A172 (cell line): ENCODE measurements at places on chromosomes 4 and X. TPM values are rescaled to one million over a fixed set of nuclear protein-coding genes. Genes with fewer than 3 reads are reported as not detected.

The ADGRG4 gene
- not detected in 2 replicates for total RNA-seq

The STAG2 gene
- total RNA-seq = 40.9 and 42.8 TPM in 2 replicates

The ASB5 gene
- total RNA-seq = 0.12 and 0.19 TPM in 2 replicates

The IL1RAPL1 gene
- 14.9 and 15.5 TPM in 2 replicates for total RNA-seq

The TCEAL7 gene
- 16.6 and 29.0 TPM in 2 replicates for total RNA-seq

The AMER1 gene
- total RNA-seq = 2.8 and 3.1 TPM in 2 replicates

The ETDB gene
- not detected in 2 replicates for total RNA-seq

The FABP2 gene
- not detected in 2 replicates for total RNA-seq

The SERTM2 gene
- total RNA-seq = not detected in 2 replicates

The TMSB4X gene
- total RNA-seq = 16,491 and 16,946 TPM in 2 replicates

The SPIN2B gene
- 16.2 and 22.1 TPM in 2 replicates for total RNA-seq

The NLRP2B gene
- not detected in 2 replicates for total RNA-seq
